ENCODE measurements at places on chromosomes 12 and 14. TPM values are rescaled to one million over a fixed set of nuclear protein-coding genes. Genes with fewer than 3 reads are reported as not detected.

Gene IL26
- total RNA-seq: not detected

Gene PRR4
- total RNA-seq: 4.4 TPM

Gene SERPINA10
- total RNA-seq: not detected

Gene GPX2
- 21.0 TPM for total RNA-seq

Gene CLEC4C
- total RNA-seq: not detected

Gene ALDH1L2
- total RNA-seq: 27.7 TPM

Gene GNPNAT1
- 36.5 TPM for total RNA-seq

Gene LRP1-AS
- not detected for total RNA-seq

Gene ARHGAP5
- 338 TPM for total RNA-seq

Gene RNF41
- 42.9 TPM for total RNA-seq

Gene MYF6
- total RNA-seq: 8.6 TPM

Gene TEP1
- total RNA-seq: 17.4 TPM

Gene SPIC
- 0.42 TPM for total RNA-seq

- DNase-seq: no peak
Observed at GRCh38 chr12:53561590-53561953, 54.3 kb upstream of the NPFF start.

GRCh38 chr12:92156704-92157395 lies 11.2 kb upstream of the BTG1 start:
- DNase-seq: no peak

DNA sequence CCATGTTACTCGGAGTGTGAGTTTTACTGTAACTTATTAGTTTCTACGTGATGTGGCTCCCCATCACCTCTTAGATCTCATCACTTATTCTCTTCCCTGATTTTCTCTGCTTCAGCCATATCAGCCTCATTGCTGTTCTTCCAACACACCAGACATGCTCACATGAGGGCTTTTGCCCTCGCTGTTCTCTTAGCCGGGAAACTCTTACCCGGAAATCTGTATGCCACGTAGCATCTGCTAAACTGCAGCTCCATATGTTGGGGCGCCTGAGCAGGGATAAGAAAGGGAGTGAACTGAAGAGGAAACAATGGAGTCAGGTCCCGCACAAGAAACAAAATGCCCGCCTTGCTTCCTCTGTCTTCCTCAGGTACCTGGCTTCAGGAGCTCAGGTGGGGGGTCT lies 16.6 kb downstream of the SMUG1 start:
- no peak for DNase-seq

DNA sequence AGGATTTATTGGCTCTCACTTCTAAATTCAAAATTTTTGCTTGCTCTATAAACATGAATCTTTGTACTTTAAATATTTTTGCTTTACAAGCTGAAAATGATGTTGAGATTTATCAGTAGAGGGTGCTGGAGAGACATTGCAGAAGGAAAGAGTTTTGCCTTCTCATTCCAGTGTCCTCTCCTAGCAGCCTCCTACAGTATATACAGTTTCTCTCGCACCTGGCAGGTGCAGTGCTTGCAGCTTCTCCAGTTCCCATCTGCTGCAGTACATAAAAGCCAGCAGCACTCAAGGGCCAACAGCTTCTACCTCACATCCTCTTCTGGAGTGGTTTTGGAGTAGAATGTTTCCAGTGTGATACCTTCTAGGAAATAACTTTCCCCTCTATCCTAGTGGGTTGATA lies 601.8 kb upstream of the ATXN7L3B start:
- no peak for DNase-seq

DNA sequence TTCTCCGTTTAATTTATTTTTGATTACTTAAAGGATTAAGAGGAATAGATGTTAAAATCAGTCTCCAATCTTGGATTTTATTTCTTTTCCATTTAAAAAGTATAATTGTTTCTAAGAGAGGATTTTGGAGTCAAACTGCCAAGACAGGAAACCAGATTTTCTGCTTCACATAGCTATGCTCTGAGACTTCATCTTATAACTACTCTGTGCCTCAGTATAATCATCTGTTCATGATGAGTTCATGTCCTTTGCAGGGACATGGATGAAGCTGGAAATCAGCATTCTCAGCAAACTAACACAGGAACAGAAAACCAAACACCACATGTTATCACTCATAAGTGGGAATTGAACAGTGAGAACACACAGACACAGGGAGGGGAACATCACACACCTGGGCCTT lies 9.0 kb upstream of the TAS2R31 start:
- DNase-seq: no peak

- no peak for DNase-seq
Observed at GRCh38 chr12:94103986-94104385, 44.4 kb upstream of the PLXNC1 start.

GRCh38 chr12:68835333-68835908 lies 27.4 kb downstream of the MDM2 start:
- DNase-seq: no peak

DNA sequence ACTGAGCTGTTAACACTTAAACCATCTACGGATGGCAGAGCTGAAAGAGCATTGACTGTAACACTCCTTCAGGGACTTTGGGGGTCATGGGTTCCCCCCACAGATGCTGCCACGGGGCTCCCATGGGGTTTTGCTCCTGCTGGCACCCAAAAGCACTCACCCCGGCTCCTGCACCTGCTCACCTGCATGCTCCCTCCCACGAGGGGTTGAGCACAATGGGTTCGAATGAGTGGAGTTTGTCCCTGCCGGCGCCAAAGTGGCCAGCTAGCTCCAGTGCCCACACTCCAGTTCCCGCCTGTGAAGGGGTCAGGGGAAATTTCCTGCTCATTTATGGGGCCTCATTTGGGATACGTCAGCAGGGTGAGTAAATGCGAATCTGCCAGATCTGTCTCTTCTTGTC lies 40.7 kb downstream of the TNFAIP2 start:
- no peak for DNase-seq

DNA sequence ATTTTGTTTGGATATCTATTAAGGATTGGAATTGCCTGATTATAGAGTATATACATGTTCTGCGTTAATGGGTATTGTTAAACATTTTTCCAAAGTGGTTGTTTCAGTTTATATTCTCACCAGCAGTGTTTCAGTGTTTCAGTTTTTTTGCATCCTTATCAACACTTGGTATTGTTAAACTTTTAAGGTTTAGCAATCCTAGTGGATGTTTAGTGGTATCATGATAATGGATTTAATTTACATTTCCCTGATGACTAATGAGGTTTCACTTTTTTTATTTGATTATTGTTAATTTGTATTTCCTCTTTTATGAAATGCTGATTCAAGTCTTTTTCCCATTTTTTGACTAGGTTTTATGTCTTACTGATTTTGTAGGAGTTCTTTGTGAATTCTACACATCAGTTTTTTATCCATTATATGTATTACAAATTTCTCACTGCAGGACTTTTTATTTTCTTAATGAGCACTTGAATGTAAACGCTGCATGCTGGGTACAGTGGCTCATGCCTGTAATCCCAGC lies 23.7 kb downstream of the YLPM1 start:
- DNase-seq: no peak

DNA sequence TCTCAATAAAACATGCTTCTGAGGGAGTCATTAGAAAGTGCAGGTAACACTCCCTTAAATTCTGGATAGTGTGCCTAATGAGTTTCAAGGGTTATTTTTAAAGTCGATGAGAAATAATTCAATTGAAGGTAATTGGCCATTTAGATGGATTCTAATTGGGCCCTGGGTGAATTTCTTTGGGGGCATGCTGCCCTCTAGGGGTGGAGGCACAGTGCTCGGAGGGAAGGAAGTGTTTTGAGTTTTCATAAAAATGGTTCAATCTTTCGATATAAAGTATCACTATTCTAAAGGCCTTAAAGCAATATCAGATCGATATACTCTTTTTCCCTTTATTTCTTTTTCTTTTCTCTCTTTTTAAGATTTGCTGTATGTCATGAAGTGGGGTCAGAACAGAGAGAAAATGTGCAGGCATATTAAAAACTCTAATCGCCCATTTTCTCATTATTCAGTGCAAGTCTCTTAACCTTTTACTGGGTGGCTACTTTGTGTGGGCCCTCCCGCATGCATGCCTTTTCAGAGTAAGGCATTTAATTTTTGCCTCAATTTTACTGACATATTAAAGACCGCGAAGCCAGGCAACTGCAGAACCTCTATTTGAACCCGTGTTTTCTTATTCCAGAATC lies 25.5 kb downstream of the NKX2-8 start:
- no peak for DNase-seq

- DNase-seq: no peak
Observed at GRCh38 chr14:99548871-99549515, 55.0 kb downstream of the CCDC85C start.

- no peak for DNase-seq
Observed at GRCh38 chr14:70988452-70988851, 81.2 kb downstream of the PCNX1 start.

GRCh38 chr12:29656762-29657538 lies 126.8 kb downstream of the TMTC1 start:
- no peak for DNase-seq
